ENCODE measurements at places on chromosomes 5 and 9. TPM values are rescaled to one million over a fixed set of nuclear protein-coding genes. Genes with fewer than 3 reads are reported as not detected.

NDOR1 gene
- 5.1 TPM for total RNA-seq

DNA sequence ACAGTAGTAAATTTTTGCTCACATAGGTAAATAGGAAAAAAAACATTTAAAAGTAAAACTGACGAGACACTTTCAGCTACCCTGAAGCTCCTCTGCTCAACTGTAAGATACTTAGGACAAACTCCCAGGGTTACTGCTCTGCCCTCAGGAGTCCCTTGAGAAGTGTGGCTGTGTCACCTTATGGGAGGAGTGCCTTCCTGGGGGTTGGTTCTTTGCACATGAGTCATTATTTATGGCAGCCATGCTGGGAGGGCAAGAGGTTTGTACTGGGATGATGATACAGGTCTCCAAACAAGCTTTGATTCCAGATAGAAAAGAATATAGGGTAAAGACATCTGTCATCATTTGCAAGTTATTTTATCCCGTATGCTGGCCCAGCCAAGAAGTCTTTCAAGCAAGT is 45.9 kb downstream of the TTC1 start:
- DNase-seq, result no peak

DNA sequence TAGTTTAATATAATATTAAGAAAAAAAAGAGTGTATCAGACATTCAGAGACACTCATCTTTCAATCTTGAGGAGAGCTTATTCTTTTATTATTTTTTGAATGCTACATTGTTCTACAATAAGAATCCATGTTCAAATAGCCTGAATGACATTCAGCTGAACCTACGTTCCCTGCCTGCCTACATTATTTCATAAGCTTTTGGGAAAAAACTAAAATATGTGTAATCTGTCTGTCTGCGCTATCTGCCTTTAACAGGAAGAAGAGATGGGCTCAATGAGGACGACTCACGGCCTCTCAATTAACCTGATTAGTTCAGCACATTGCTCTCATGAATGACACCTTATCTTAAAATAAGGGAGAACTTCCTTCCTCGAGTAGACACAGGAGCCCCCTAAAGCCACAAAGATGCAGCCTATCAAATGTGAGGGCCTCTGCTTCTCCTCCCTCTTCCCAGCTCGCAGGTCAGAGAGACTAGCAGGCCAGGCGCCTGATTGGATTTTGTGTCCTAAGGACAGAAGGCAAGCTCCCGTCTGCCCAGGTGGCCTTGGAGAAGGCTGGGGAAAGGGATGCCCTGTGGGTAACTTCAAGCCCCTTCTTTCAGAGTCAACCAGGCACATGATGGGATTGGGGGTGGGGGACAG is 37.8 kb downstream of the EBF1 start:
- DNase-seq, result no peak

PTPRD gene
- 1.9 TPM for total RNA-seq

DNA sequence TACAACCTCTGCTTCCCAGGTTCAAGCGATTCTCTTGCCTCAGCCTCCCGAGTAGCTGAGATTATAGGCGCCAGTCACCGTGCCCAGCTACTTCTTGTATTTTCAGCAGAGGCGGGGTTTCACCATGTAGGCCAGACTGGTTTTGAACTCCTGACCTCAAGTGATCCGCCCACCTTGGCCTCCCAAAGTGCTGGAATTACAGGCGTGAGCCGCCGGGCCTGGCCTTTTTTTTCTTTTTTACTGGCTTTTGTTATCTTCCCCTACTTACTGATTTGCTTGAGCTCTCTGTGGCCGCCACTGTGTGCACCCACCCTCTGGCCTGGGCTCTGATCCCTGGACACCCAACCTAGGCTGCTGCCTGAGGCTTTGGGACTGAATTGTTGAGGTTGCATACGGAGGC is 60.3 kb downstream of the ANKRD33B start:
- no peak for DNase-seq

DNA sequence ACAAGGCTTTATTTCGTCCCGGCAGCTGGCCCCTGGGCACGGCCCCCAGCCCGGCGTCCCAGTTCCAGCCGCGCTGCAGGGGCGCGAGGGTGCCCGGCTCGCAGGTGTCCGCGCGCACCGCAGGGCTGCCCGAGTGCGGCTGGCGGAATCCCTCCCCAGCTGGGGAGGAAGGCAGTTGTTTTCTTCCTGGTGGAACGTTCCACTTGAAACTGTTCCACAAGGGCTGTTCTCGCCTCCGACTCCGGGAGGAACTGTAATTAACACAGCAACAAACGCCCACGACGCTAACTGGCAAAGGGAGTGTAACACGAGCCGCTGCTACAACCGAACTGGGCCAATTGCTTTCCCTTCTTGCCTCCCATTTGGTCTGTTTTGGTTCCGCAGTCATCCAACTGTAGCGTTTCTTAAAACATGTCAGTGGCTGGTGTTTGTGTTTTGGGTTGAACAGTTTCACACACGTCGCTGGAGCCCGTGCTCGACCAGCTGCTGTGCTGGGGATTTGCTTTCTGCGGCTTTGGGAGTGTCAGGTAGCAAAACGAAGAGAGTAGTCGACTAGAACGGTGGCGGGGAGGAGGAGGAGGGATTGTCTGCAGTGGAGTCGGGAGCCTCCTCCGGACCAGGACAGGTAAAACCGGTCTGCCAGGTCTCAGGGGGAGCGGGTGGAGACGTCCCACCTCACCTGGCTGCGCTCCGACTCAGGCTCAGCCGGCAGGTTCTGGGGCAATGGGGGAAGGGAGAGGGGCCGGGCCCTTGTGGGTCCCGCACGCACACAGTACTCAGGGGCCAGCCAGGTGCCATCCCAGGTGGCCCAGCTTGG is 131.6 kb upstream of the NIPBL start:
- DNase-seq, result no peak

PCDHB12 gene
- 0.42 TPM for total RNA-seq

DNA sequence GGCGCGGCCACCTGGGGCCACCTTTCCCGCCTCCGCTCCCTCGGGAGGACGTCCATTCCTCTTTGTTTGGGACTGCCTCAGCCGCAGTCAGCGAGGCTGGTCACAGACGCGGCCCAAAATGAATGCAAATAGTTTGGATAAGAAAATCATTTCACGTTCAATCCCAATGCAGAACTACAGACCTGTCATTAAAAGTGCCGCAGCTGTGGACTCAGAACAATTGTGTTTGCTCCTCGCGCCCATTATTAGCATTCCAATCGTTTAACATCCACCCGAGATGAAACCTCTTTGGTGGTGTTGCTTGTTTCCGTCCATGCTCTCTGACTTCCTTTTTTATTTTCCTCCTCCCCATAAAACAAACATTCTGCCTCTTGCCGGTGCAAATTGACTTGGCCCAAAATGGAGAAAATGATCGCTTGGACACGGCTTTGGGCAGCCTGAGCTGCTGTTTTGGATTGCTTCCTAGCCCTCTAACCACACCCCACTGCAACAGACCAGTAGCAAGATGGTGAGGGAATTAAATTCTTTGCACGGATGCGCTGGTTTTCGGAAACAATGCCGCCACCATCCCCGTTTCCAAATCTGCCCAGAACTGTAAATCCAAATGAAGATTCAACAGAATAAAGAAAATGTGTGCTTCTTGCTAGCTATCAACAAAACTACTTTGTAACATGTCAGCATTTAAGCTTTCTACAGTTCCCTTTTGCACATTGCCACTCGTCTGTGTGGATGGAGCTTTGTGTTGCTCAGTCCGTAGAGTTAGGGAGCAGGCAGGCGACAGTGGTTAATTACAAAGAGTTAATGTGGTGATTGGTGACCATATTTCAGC is 784 bp downstream of the NLN start:
- peak; percentile 65 for DNase-seq

- no peak for DNase-seq
Measured at GRCh38 chr9:95497772-95498171, 19.0 kb downstream of the PTCH1 start.

DOCK8 gene
- total RNA-seq, result 0.45 TPM

GRCh38 chr5:129601576-129601975 is 141.5 kb downstream of the ADAMTS19 start:
- DNase-seq, result no peak

GRCh38 chr9:78930281-78930680 is 633.4 kb downstream of the PSAT1 start:
- no peak for DNase-seq

Data from SK-MEL-5 (cell line).